ENCODE measurements at places on chromosomes 7 and 10. TPM values are rescaled to one million over a fixed set of nuclear protein-coding genes. Genes with fewer than 3 reads are reported as not detected.

DNA sequence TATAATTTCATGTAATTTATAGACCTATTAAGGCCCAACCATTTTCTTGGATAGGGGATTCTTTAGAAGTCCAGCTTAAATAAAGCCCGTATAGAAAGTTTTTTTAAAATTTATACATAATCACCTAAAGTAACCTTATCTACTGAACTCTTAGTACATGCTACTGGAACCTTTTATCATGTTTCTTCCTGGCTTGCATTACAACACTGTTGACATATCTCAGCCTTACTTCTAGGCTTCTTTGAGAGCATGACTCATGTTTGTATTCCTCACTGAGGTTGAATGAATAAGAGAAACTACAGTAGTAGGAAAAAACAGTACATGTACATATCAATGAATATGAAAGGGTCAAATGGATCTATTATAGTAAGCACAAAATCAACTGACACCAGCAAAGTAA, 8.2 kb upstream of the MAGI2 start:
- peak; percentile 88 for DNase-seq

FAM237B gene
- not detected for total RNA-seq

- peak; percentile 28 for DNase-seq
Measured at GRCh38 chr7:7119729-7120128, 62.6 kb upstream of the C1GALT1 start.

DNA sequence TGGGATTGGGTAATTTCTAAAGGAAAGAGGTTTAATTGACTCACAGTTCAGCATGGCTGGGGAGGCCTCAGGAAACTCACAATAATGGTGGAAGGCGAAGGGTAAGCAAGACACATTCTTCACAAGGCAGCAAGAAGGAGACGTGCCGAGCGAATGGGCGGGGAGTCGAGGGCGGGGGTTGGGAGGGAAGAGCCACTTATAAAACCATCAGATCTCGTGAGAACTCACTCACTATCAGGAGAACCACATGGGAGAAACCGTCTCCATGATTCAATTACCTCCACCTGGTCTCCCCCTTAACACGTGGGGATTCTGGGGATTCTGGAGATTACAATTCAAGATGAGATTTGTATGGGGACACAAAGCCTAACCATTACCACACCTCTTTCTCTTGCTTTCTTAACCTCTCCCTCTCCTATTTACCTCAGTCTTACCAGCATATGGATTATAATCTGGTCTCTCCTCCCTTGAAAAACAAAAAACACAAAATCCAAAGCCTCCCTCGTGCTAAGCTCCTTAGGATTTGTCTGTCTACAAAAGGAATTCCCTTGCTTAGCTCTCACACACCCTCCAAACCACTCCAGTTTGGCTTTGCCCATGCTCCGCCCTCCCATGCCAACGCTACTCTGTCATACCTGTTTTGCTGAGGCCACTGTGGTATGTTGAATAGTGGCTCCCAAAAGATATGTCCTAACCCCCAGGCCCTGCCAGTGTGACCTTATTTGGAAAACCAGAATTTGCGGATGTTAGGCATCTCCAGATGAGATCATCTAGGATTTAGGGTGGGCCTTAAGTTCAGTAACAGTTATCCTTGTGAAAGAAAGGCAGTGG, 19.6 kb upstream of the EFCAB10 start:
- DNase-seq = no peak
